Regular cardiac myocyte (primary cell): ENCODE measurements at places on chromosomes 1 and 21. TPM values are rescaled to one million over a fixed set of nuclear protein-coding genes. Genes with fewer than 3 reads are reported as not detected.

Gene EEIG2
- 11.3 and 19.7 TPM in 2 replicates for total RNA-seq

Gene LCE1F
- not detected in 2 replicates for total RNA-seq

Gene FAM229A
- 0.58 and 1.1 TPM in 2 replicates for total RNA-seq

Gene DNALI1
- 2.0 and 5.0 TPM in 2 replicates for total RNA-seq

Gene EFHD2
- 15.8 and 55.6 TPM in 2 replicates for total RNA-seq
